NCI-H1048 (cell line): ENCODE measurements at places on chromosomes 7 and 10.

GRCh38 chr7:43394441-43395130 lies 188.3 kb upstream of the STK17A start:
- no peak for DNase-seq

- no peak for DNase-seq
Observed at GRCh38 chr10:80070057-80070456, 8.4 kb upstream of the TMEM254 start.

DNA sequence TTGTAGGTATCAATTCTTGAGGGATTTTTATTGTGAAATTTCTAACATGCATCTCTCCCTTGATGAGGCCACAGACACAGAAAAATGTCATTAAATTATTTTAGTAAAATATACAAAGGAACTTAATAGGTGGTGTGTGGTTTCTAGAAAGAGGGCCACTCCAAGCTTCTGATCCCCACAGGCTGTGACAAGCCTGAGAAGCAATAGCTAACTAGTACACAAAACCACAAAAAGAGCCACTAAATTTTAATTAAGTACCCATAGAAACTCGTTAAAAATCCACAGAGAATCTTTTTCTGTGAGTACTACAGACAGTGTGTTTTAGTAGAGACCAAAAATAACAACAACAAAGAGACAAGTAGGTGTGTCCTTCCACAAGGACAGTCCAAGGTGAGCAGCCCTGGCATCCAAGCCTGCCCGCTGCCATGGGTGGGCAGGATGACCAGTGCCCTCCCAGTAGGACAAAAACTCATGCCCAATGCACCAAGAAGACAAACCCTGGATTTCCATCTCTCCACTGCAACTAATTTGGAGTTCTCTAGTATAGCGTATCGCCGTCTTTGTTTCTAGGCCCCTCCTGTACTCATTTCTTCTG lies 81.0 kb downstream of the RNF216 start:
- DNase-seq, result no peak

DNA sequence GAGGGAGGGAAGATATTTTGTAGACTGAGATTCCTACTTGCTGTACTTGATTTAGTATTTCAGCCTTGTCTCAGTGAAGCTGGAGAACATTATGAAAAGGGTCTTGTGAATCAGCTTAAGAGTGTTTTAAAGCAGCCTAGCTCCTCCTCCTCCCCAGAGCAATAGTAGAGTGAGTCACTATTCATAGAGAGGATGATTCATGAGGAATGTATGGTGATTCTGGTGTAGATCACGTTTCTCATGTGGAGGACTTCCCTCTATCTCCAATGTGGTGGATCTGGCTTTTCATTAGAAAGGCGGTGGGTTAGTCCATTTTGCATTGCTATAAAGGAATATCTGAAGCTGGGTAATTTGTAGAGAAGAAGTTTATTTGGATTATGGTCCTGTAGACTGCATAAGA lies 340.1 kb upstream of the CHRM2 start:
- DNase-seq, result no peak

DNA sequence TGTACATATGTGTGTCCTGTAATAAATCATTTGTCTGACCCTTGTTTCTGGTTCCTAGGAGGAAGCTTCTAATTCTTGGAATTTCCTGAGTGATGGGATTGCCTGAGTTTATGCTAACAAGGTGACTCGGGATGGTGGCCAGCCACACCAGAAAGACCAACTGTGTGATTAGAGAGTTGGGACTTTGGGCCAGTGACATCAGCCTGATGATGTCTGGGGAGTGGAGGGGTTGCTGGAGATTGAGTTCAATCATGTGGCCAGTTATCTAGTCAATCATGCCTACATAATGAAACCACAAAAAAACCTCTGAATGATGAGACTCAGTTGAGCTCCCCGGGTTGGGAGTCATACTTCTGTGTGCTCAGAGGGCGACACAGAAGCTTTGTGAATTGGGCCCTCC lies 23.5 kb upstream of the CARD11 start:
- no peak for DNase-seq

GRCh38 chr10:35124540-35124939 lies 2.1 kb upstream of the CREM start:
- no peak for DNase-seq

DNA sequence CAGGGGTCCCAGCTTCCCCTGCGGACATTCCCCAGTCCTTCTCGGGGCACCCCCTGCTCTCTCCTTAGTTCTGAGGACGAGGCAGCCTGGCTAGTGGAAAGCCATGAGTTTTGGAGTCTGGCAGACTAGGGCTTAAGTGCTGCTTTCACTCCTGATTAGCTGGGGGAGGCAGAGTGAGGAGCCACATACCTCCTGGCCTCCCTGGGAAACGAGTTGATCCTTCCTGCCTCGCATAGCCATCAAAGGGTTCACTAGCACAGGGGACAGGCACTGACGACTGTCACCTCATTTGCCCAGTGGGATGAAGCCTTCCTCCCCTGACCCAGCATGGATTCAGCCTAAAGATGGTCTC lies 402.5 kb downstream of the RPS24 start:
- no peak for DNase-seq

GRCh38 chr10:114698271-114699061 lies 40.4 kb upstream of the ABLIM1 start:
- DNase-seq, result no peak

- DNase-seq, result no peak
Observed at GRCh38 chr10:98323221-98324164, 55.5 kb upstream of the LOXL4 start.

DNA sequence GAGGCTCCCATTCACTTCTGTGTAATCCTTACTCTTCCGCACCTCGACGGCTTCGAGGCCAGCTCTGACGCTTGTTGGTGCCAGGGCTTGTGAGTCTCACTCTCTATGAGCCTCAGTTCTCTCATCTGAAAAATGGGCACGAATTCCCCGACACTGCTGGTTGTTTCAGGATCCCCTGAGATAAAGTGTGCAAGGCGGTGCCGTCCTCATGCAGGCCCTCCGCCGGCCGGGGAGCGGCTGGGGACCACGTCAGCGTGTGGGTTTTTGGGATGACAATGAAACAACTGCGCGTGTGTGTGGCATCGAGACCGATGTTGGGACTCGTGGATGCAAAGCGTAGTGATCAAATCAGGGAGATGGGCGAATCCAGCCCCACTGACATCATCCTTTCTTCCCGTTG lies 75.6 kb downstream of the FOXL3 start:
- DNase-seq, result no peak

DNA sequence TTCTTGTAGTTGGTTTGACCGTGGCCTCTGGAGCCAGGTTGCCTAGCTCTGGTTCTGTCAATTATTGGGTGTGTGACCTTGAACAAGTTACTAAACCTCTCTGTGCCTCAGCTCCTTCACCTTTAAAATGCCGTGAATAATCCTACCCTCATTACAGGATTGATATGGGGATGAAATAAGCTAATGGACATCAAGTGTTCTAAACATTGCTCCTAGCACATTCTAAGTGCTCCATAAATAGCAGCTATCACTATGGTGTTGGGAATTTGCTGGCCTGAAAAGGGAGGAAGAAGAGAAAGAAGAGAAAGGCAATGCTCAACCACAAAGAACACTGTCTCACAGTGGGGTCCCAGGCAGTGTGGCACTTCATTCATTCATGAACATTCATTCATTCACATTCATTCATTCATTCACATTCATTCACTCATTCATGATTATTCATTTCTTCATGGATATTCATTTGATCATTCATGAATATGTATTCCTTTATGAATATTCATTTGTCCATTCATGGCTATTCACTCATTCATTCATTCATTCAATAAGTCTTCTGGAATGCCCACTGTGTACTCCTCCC lies 38.8 kb downstream of the TMEM130 start:
- no peak for DNase-seq

DNA sequence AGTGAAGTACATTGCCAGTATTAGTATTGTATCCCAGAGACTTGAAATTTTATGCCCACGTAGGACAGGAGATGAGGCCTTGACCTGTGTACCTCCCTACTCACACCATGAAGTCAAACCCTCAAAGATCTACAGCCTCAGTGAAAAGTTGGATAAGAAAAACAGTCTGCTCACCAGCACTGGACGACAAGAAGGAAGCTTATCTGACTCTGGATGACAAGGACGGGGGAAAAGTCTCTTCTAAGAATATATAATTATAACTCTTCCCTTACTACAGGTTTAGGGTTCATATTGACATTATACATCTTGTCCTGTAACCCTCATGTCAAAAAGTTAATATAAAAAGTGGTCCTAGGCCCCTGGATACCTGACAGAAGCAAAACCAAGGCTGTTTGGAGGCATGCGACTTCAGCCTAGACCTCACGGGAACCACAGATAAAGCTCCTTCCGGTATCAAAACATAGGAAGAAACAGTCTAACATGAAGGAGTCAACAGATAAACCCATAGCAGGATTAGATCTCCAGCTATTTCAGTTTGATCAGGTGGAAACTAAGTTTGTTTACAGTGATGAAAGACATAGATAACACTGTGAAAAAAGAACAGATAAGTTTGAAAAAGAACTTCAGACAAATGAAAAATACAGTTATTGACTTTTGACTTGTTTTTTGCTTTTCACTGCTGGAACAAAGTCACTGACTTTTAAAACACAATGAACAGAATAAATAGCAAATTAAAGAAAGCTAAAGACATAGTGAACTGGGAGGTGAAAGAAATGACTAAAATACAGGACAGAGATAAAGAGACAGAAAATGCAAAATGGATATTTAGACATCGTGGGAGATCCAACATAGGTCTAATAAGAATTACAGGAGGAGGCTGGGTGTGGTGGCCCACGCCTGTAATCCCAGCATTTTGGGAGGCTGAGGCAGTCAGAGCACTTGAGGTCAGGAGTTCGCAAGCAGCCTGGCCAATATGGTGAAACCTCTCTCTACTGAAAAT lies 145.9 kb downstream of the PHTF2 start:
- DNase-seq, result no peak

DNA sequence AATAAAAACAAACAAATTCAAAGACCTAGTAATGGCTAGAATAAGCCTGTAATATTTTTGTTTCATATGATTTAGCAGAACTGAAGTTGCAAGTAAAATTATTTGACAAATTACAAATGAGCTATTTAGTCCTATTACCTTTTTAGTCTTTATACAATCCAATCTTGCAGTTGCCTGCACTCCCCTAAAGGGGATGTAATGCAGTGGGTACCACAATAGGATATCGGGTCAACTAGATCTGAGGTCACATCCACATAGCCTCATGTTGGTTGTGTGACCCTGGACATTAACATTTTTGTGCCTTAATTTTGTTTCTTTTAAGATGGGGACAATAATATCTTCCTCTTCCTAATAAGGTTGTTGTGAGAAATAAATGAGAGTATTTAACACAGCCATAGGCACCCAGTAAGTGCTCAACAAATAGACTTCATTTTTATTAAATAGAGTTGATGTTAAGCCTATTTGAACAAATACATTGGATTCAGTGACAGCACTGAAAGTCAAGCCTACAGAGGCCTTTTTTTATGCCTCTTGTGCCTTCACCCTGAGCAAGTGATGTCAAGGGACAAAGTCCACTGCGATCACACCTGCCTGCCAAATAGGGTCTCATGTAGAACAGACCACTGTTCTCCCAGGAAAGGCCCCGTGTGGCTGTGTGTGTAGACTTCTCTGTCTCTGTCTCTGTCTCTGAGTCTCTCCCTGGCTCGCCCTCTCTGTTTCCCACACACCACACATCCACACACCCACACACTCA lies 124.8 kb downstream of the EVX1 start:
- no peak for DNase-seq

GRCh38 chr7:542713-543500 lies 23.3 kb upstream of the PDGFA start:
- DNase-seq, result no peak

DNA sequence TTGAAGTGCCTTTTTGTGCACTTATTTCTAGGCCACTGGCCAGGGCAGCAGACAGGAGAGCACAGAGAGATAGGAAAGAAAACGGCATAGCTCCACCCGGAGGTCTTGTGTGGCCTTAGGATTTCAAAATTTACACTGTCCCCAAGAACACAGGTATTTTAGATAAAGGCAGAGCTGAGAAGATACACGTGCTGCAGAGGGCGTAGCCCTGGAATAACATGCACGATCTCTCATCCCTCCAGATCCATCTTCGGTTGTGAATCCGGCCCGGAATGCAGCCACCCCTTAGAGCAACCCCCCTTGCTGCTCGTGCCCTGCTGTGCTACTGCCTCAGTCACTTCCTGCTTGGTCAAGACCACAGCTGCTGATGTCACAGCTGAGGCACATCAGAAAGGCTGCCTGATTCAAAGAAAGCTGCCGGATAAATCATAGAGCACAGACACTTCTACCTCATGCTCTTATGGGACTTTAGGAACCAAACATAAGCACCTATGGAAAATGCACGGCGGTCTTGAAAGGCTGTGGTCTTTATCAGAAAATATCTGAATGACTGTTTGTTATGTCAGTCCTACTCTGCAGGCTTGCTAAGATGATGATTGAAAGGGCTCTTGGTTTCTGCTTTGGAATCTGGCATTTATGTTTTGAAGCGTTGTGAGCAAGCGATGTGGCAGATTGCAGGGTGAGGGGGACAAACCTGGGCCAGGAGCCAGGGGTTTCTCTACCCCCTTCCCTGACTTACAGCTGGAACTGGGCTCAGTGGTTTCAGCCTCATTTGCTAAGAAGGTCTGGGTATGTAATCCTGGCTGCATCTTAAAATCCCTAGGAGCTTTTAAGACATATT lies 152.0 kb downstream of the SVIL start:
- DNase-seq, result no peak

GRCh38 chr7:95899919-95900513 lies 127.7 kb downstream of the DYNC1I1 start:
- DNase-seq, result no peak

DNA sequence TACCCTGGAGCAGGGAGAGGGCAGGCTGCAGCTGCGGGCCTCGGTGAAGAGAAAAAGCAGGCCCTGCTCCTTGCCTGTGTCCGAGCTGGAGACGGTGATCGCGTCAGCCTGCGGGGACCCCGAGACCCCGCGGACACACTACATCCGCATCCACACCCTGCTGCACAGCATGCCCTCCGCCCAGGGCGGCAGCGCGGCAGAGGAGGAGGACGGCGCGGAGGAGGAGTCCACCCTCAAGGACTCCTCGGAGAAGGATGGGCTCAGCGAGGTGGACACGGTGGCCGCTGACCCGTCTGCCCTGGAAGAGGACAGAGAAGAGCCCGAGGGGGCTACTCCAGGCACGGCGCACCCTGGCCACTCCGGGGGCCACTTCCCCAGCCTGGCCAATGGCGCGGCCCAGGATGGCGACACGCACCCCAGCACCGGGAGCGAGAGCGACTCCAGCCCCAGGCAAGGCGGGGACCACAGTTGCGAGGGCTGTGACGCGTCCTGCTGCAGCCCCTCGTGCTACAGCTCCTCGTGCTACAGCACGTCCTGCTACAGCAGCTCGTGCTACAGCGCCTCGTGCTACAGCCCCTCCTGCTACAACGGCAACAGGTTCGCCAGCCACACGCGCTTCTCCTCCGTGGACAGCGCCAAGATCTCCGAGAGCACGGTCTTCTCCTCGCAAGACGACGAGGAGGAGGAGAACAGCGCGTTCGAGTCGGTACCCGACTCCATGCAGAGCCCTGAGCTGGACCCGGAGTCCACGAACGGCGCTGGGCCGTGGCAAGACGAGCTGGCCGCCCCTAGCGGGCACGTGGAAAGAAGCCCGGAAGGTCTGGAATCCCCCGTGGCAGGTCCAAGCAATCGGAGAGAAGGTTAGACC lies 138.0 kb upstream of the STK17A start:
- DNase-seq, result no peak

- DNase-seq, result no peak
Observed at GRCh38 chr10:22615819-22616499, 98.4 kb downstream of the PIP4K2A start.
